ENCODE measurements at places on chromosomes 3 and 15. TPM values are rescaled to one million over a fixed set of nuclear protein-coding genes. Genes with fewer than 3 reads are reported as not detected.

GRCh38 chr3:44892689-44893088 is 18.3 kb downstream of the TGM4 start:
- no peak for DNase-seq

Gene MAP3K13
- total RNA-seq: 33.5 TPM

Gene GOLGA8J
- total RNA-seq: not detected

DNA sequence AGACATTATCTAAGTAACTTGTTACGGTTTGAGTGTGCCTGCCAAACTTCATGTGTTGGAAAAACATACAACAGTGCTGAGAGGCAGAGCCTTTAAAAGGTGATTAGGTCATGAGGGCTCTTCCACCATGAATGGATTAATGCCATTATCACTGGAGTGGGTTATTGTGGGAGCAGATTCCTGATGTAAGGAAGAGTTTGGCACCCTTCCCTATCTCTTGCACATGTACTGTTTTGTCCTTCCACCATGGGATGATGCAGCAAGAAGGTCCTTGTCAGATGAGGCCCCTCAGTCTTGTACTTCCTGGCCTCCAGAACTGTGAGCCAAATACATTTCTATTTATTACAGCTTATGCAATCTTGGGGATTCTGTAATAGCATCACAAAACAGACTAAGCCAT is 413.9 kb downstream of the EPHA3 start:
- DNase-seq: no peak

Gene MESP2
- not detected for total RNA-seq

DNA sequence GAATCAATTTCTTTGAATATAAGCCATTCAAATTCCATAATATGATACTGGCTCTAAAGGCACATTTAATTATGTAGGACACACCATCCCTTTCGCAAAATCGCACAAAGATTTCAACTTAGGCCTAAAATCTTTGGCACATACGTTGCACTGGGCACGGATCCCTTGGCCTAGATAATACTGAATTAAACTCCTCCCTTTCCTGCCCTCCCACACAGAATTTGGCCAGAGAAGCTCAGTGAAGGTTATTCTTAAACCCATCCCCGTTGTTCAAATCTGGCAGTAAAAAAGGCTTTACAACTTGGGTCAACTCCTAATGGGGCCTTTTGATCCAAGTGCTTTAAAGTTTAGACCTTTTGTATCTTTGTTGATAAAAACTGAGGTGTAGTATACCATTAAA is 247.2 kb downstream of the PTPRG start:
- no peak for DNase-seq

GRCh38 chr3:35739964-35740527 is 100.7 kb downstream of the ARPP21 start:
- no peak for DNase-seq

DNA sequence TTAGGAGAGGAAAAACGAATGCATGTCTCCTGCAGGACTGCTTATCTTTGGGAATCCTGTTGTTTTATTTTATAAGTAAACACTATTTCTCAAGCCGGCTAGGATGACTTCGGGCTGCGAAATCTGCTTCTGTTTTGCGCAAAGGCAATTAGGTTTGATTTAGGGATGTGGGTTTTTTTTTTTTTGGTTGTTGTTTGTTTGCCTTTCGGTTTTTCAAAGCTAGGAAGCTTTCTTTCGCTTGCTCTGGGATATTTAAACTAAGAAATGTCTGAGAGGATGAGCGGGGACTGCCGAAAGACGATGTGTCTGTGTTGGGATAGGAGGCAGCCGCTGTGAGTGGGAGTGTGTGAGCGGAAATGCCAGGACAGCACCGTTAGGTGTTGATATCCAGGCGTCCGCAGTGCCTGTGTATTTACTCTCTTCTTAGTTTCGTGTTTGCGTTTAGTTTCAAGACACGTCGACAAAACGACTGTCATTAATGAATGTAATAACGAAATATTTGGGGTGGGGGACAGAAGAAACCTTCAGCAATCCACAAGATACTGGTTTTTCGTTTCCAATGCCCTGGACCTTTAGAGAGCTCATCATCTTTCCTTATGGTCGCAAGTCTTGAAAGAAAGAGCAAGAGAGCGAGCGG is 604 bp downstream of the ISL2 start:
- DNase-seq: no peak

DNA sequence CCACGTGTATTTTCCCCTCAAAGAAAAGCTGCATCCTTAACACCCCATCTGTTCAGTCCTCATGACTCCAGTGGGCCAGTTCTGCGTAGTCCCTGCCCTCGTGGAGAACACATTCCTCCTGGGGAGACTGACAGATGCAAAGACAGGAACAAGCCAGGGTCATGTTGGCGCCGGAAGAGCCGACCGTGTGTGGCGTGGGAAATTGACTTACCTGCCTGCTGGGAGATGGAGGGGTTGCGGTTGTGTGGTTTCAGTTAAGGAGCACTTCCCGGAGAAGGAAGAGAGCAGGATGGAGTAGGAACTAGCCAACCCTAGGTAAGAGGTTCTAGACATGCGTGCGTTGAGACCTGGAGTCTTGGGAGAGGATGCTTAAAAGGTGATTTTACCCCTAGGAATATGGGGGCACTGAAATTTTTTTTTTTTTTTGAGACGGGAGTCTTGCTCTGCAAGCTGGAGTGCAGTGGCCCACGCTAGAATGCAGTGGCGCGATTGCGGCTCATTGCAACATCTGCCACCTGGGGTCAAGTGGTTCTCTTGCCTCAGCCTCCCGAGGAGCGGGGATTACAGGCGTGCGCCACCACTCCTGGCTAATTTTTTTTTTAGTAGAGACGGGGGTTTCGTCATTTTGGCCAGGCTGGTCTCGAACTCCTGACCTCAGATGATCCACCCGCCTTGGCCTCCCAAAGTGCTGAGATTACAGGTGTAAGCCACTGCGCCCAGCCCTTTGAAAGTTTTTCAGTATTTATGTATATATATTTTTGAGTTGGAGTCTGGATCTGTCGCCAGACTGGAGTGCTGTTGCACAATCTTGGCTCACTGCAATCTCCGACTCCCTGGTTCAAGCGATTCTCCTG is 1.4 kb downstream of the VHL start:
- DNase-seq: no peak

GRCh38 chr3:29805757-29806156 is 524.9 kb downstream of the RBMS3 start:
- DNase-seq: no peak

Gene EXD1
- not detected for total RNA-seq

GRCh38 chr15:73318463-73319351 is 50.1 kb downstream of the HCN4 start:
- DNase-seq: no peak

DNA sequence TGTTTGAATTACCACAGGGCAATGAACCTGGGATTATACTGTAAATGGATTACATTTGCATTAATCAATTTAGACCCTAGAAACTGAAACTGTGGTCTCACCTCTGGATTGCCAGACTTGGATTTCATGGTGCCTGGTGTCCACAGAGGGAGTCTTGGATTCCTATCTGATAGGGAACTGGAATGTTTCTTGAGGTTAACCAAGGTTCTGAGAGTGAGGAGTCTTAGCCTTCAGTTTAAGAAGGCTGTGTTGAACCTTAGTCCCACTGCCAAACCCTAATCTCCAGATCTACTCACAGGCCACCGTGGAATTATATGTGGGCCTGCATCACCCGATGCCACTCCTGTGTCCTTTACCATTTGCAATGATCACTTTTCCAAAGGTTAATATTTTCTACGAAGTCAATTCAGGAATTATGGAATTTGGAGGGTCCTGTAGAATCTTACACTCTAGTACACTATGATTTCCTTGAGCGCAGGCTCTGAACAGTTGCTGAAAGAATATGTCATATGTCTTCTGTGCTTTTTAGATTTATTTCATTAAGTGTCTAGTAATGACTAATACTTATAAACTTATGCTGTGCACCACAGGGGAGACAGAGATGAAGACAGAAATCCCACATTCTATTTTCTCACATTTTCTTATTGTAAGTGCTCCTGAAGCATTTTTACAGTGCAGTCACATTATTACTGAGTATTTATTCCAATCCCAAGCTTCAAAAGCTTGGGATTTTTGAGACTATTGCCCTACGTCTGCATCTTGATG is 87.9 kb downstream of the EFL1 start:
- no peak for DNase-seq

GRCh38 chr3:32045091-32045915 is 61.1 kb upstream of the GPD1L start:
- no peak for DNase-seq

DNA sequence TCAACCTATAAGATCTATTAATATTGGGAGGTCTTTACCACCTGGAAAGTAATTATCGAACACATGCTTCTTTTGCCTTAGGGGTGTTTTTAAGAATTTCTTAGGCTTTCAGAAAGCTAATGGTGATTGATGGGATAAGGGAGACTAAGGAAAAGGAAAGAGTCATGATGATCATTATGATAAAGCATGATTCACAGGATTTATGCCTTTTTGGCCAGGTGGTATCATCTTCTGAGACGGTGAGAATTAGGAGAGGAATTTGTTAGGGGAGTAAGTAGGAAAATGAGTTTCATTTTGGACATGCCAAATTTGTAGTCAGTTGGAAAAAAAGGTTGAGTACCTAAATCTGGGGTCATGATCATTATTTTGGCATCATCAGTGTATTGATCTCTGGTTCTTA is 8.9 kb downstream of the ARMC8 start:
- no peak for DNase-seq

DNA sequence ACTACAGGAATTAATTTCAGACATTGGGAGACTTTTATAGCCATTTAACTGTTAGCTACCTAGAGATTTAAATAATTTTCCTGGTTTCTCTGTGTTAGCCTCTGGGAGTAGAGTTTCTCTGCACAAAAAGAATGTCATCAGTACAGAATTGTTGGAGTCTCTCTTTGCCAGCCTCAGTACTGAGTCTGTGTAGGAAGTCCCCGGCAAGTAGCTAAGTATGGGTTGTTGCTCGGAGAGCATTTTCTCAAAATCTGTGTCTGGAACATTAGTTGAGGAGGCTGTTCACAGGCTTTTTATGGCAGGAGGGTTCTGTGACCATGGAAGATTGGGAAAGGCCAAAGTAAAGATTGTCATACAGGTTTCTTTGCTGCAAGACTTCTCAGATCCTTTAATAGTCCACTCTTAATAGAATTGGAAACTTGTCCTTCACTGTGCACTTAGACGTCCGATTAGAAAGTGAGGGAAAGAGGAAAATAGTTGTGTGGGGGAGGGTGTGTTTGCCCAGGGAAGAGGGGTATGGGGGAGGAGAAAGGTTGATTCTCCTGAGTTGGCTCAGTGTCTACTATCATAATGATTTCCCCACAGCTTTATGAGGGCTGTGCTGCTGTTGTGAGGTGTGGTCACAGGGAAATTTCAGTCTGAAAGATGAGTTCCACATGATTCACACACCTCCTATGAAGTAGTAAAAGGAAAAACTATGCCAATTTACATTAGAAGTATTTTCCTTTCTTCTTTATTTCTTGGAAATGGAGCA is 207.1 kb downstream of the PTPRG start:
- no peak for DNase-seq

Gene SPINK8
- not detected for total RNA-seq

DNA sequence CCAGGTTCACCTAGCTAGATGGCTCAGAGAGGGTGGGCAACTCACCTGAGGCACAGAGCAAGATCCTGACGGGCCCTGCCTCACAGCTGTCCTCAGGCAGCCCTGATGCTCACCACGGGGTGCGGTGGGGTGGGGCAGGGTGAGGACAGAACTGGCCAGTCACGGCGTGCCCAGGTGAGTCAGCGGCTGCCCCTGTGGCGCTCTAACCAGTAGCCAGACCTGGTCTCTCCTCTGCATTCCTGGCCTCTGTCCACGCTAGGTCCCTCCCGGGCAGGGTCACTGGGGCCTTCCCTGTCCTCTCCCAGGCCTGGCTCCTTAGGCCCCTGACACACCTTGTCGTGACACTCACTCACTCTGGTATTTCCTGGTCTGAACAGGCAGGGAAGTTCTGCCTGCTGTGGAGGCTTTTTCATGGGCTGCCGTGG is 901 bp downstream of the ALS2CL start:
- DNase-seq: no peak

DNA sequence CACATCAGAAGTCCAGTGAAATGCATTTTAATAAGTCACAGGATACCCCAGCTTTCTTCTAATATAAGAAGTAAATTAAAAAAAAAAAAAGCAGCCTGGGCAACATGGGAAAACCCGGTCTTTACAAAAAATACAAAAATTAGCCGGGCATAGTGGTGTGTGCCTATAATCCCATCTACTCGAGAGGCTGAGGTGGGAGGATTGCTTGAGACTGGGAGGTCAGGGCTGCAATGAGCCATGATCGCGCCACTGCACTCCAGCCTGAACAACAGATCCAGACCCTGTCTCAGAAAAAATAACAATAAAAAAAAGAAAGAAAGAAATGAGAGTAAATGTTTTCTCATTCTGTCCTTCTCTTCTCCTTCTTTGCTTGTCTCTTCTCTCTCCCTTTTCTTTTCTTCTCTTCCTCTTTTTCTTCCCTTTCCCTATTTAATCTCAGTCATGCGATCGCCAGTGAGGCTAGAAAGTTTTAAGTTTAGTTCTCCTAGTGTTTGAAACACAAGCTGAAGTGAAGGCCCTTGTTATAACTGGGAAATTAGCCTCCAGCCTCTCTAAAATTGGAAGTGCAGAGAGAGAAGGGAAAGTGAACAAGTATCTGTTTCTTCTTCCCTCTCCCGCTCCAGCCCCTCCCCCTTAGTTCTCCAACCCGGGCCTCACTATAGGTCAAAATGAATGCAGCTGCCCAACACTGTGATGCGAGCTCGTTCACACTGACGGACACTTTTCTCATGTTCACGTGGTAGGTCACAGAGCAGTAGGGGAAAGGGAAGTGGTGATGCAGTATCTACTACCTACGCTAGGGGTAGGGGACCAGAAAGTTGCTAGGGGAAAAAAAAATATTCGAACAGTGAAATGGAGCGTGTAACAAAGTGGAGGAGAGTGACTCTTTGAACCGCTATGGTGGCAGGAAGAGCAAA is 23.5 kb upstream of the TSC22D2 start:
- DNase-seq: no peak

DNA sequence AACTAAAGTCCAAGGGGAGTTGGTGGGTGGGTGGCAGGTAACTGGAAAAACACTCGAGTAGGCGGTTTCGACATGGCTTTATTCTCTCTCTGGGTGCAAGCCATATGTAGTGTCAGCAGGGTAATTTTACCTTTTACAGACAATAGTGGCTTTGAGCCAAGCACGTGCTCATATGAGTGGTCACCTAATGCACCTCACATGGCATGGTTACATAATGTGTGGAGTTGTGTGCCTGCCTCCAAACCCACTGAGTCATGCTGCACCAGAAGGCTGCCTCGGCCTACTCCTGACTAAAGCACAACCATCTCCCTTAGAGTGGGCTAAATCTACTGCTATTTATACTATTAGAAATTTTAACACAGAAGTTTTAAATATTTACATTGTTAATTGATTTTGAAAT is 16.5 kb downstream of the CCRL2 start:
- no peak for DNase-seq

DNA sequence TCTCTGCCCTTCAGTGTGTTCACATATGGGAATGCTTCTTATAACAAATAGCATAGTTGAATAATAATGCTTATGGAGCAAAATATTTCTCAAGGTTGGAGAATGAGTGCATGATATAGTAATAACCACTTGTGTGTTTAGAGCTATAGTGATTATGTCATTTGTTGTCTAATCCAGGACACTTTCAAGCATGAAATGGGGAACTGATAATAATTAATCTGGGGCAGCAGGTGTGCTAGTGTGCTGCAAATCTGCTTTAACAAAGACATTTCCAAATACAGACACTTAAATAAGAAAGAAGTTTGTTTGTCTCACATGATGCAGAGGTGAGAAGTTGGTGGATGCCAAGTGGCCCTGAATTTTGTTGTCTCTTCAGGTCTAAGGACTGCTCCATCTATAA is 579.3 kb upstream of the GRM7 start:
- DNase-seq: no peak

Gene CDCP1
- 2.9 TPM for total RNA-seq

Gene TTLL13
- not detected for total RNA-seq

Gene PRKCI
- total RNA-seq: 88.2 TPM
